Thyroid gland (tissue), 4 donors: ENCODE measurements at places on chromosomes 7 and 10. TPM values are rescaled to one million over a fixed set of nuclear protein-coding genes. Genes with fewer than 3 reads are reported as not detected.

GRCh38 chr10:11145495-11145855, 127.8 kb downstream of the CELF2 start:
- no peak for DNase-seq

MRC1 gene
- total RNA-seq = 26.0 TPM

- no peak for DNase-seq
These were observed 157.2 kb upstream of the TNRC18 start for GRCh38 chr7:5580714-5581395.

OR2A1 gene
- 1.4 TPM for total RNA-seq

UCN3 gene
- total RNA-seq = not detected

GRCh38 chr10:85603151-85603940, 763.2 kb downstream of the GRID1 start:
- no peak for DNase-seq

DNA sequence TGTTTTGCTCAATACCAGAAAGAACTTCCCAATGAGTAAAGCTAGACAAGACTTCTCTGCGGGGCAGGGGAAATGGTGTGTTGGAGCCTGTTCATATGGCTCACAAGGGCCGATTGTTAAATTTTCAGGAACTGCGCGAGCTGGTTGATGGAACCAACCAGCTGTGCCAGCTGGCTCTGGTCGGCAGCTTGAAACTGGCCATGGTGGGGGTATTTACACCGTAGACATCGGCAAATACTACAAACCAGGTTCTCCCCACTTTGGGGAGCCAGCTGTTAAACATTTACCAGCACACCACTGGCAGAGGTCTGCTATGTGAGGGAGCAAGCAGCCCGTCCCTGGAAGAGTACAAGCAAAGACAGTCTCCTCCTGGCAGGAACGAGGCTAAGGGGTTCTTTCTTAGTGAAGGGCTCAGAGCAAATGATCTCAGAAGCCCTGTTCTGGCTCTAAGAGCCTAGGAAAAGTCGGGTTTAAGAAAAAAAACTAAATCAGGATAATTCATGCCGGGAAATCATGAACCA, 8.8 kb upstream of the ZMIZ1 start:
- no peak for DNase-seq

- no peak for DNase-seq
These were observed 171.4 kb downstream of the SFMBT2 start for GRCh38 chr10:7239312-7239985.

SPAM1 gene
- not detected for total RNA-seq

DNA sequence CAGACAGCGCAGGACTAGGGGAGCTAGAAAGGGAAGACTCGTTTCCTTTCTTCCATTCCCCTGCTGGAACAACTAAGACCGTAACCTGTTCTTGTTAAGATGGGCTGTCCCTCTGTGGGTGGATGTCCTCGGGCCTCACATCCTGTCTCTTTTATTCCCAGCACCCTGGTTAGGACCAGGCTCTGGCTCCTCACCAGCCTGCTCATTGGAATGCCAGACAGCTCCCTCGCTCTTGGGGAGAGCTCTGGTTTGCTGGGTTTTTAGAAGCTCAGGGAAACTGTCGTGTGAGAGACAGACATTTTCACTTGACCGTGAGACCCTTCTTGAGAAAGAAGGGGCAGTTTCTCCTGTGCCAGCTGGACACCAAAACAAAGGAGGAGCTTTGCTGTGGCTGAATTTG, 58.1 kb upstream of the HABP2 start:
- DNase-seq = no peak

DNA sequence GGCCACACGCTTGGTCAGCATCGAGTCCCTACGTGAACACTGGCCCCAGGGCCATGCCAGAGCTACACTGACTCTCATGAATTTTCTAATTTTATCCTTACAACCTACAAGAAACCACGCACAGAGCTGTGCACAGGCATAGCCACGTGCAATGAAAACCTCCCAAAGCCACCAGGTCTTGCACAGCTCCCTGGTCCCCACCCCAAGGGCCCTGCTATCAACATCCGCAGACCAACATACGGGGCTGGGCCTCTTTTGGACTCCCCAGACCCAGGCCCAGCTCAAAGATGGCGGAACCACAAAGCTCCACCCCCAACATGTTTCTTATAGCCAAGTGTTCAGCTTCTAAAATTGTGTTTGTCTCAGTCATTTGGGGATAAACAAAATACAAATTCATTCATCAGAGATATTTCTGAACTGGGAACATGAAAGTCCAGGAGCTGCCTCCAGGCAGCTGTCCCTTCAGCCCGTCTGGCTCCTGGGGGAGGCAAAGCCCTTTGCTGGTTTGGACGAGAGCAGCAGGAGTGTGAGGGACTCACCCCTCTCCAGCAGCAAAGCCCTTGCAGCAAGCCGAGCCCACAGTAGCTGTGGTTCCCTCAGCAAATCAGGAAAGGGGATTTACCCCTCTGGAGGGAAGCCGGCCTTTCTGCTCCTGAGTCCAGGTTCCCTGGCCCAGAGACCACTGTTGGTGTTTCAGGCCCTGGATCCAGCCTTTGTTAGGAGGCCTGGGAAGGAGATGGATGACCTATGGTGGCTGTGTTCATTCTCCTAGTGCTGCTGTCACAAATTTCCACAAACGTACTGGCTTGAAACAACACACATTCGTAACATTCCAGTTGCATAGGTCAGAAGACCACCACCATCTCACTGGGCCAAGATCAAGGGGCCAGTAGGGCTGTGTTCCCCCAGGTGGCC, 75.1 kb downstream of the OAT start:
- no peak for DNase-seq

DNAJC12 gene
- total RNA-seq = 1.8 TPM

DNA sequence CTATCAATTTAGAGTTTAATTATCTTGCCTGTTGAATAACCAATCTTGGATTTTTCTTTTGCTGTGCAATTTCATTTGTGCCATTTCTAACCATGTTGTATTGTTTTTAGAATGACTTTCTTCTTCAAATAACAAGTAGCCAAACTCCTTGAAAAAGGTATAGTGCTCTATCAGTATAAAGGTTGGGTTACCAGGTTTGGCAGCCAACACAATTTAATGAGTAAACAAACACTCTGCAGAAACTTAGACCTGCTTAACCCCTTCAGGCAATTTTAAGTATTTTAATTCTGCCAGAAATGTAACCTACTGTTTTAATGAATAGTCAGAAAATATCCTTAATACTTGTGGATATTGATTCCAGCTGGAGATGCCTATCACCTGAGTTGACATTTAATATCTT, 299.8 kb downstream of the ARL4A start:
- no peak for DNase-seq

DNA sequence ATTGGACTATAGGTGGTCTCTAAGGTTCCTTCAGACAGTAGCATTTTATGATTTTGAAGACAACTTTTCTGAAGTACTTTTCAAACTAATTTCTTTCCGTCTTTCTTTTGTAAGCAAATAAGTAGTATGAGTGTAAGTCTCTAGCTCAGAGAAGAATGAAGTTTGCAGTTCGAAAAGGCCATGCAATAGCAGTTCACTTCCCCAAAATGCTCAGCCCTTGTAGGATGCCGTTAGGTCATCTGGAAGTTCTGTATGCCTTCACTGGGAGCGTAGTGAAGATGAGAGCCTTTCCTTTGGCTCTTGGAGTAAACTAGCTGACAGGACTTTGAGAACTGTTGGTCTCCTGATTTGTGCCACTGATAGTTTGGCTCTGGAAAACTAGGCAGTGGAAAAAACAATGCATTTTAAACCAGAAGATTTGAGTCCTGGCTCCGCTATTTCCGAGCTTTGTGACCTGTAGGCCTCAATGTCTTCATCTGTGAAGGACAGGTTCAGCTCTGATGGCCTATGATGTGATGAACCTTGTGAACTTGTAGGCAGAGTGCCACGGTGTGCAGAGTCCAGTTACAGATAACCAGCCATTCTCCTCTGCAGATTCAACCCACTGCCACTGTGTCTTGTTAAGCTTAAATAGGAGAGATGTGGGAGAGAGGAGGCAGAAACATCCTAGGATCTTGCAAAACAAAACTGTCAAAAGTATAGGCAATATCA, 18.8 kb downstream of the SGPL1 start:
- no peak for DNase-seq

RBM20 gene
- 4.3 TPM for total RNA-seq

DNA sequence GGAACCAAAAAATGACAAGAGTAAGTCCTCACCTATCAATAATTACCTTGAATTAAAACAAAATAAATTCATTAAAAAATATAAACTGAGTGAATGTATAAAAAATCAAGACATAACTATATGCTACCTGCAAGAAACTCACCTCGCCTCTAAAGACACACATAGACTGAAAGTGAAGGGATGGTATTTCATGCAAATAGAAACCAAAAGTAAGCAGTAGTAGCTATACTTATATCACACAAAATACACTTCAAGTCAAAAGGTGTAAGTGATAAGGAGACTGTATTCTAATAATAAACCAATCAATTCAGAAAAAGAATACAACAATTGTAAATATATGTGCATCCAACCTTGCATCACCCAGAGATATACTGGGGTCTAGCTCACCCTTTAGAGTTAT, 332.6 kb downstream of the SH2D4B start:
- DNase-seq = no peak

DNA sequence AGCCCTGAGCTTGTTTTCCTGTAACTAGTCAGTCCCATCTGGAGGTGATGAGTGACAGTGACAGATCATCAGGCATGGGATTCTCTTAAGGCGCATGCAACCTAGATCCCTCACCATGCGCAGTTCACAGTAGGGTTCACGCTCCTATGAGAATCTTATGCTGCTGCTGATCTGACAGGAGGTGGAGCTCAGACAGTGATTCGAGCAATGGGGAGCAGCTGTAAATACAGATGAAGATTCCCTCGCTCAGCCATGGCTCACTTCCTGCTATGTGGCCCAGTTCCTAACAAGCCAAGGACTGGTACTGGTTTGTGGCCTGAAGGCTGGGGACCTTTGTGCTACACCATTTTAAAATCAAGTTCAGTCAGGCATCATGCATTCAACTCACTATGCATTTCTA, 221.7 kb downstream of the KIAA1217 start:
- DNase-seq = no peak

ORC5 gene
- total RNA-seq = 24.1 TPM

PRKCQ gene
- 24.2 TPM for total RNA-seq

GRCh38 chr10:53690524-53691240, 918.1 kb upstream of the MBL2 start:
- DNase-seq = no peak

STEAP2 gene
- total RNA-seq = 34.3 TPM

DNA sequence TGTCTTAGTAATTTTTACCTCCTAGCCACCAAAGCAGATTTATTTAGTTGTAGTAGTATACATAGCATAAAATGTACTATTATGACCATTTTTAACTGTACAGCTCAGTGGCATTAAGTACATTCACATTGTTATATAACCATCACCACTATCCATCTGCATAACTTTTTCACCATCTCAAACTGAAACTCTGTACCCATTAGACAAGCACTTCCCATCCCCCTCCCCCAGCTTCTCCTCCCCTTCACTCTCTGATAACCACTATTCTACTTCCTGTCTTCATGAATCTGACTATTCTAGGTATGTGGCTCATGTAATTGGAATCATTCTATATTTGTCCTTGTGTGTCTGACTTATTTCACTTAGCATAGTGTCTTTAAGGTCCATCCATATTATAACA, 71.9 kb downstream of the MRPL32 start:
- DNase-seq = no peak

TMEM176A gene
- 8.4 TPM for total RNA-seq

- no peak for DNase-seq
These were observed 173.6 kb downstream of the ARL4A start for GRCh38 chr7:12861070-12861469.

DNA sequence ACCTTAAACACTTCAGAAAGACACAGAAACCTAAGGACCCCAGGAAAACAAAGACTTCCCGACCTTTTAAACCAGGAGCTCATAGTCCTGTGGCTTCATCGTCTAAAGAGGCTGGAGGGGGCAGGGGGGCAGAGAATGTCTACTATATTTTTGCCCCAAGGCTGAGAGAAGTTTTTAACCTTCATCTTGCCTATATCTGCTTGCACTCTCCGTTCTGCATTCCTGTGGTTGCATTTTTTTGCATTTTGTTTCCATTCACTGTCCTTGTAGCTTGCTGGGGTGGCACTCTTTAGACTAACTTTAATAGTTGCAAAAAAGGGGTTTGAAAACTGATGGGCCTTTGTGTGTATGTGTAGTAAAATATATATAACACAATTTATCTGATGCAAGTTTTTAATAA, 23.7 kb downstream of the PRKAR2B start:
- no peak for DNase-seq

- no peak for DNase-seq
These were observed 46.1 kb downstream of the TNPO3 start for GRCh38 chr7:129008645-129009414.

CACNA2D1 gene
- total RNA-seq = 81.7 TPM

DNA sequence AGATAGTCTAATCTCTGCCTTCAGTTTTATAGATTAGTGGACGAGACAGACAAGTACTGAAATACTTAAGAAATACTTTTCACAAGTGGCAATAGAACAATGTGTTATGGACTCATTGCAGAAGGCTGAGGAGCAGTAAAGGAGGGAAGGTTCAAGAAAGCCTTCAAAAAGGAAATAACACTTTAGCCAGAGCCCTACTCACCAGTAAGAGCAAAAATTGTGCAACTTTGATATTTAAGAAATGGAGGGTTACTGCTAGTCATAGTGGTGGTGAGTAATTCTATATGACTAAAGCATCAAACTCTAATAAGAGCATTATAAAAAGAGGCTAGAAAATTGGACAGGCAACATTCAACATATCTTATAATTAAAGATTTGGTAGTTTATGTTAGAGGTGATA, 28.8 kb downstream of the PTPN12 start:
- DNase-seq = no peak

HPSE2 gene
- total RNA-seq = not detected

DNA sequence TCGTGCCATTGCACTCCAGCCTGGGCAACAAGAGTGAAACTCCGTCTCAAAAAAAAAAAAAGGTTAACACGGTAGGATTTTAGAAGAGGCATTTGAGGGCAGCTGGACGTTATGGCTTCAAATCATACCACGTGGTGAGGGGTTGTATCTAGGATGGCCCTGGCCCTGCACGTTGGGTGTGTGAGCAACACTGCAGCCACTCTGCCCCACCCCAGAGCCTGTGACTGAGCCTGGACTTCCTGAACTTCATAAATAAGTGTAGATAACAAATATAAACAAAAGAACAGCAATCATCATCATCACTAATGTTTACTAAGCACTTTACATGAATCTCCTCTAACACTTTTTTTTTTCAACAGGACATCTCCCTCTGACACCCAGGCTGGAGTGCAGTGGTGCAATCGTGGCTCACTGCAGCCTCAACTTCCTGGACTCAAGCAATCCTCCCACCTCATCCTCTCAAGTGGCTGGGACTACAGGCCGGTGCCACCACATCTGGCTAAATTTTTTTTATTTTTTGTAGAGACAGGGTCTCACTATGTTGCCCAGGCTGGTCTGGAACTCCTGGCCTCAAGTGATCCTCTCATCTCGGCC, 169.5 kb upstream of the FRMD4A start:
- no peak for DNase-seq

- DNase-seq = no peak
These were observed 12.3 kb downstream of the OSBPL3 start for GRCh38 chr7:24967696-24968095.

DNA sequence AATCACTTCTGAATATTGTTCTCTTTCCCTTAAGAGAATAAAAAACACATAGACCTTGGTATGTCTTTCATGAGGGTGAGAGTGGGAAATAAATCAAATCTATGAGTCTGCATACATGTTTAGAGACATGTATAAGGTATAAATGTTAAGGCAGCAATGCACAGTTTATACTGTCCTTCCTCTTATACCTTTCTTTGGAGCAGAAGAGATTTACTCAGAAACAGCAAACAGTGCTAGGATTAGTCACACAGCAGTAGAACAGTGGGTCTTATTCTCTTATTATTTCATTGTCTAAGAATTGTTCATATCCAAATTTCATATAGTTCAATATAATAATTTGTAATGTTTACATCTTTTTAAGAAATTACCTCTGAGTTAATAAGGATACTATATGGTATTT, 126.7 kb upstream of the TMEM196 start:
- DNase-seq = no peak
